ENCODE measurements at places on chromosomes 11 and 22. TPM values are rescaled to one million over a fixed set of nuclear protein-coding genes. Genes with fewer than 3 reads are reported as not detected.

DNA sequence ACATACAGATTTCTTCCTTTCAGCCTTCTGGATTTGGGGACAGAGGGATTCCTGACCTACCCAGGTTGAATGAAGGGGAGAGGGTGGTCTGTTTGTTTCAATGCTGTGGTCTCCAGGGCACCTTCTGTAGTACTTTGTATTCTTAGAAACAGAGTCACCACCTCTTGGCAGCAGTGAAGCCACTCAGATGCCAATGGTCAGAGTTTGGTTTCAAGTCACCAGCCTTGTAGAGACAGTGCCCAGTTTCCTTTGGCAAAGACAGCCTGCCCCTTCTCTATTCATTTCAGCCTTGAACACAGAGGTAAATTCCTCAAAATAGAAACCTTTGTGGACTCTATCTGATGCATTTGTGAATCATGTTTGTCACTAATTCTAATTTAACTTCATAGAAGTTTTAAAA, 111.7 kb upstream of the RASSF10 start:
- no peaks in the 10 kb centered on the region for H3K36me3 ChIP-seq
- no peaks in the 10 kb centered on the region for H3K4me1 ChIP-seq
- no peak overlapping the region for H3K4me3 ChIP-seq
- H3K27ac ChIP-seq, result no peak overlapping the region

DNA sequence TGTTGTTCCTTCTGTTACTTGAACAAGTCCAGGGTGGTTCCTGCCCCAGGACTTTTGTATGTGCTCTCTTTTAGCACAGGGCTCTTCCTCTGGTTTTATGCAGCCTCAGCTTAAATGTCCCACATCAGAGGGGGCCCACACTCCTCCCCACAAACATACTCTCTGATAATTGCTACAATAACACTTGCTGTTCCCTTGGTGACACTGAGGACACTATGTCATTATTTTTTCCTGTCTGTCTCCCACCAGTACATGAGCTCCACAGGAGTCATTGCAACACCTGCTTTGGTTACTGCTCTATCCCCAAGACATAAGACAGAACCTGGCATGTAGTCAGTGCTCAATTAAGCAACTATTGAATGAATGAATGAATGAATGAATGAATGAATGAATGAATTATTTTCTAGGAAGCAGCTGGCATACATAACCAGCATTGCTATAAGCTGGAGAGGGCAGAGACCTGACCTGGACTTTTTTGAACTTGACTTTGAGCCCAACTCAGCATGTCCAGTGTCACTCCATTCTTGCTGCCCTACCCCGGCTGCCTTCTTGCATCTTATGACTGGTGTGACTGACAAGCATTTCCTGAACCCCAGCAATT, 7.5 kb upstream of the WNT7B start:
- no peak for DNase-seq
- H3K36me3 ChIP-seq, result no peaks in the 10 kb centered on the region
- no peak overlapping the region for H3K4me3 ChIP-seq
- no peaks in the 10 kb centered on the region for H3K27me3 ChIP-seq
- H3K4me1 ChIP-seq, result no peaks in the 10 kb centered on the region
- H3K27ac ChIP-seq, result no peak overlapping the region

GRCh38 chr11:59025097-59025496, 61.0 kb upstream of the GLYATL1B start:
- no peaks in the 10 kb centered on the region for H3K36me3 ChIP-seq
- H3K27me3 ChIP-seq, result peaks cover 9% of the 10 kb centered on the region
- no peak overlapping the region for H3K4me3 ChIP-seq
- DNase-seq, result no peak

GRCh38 chr11:44257338-44258189, 52.4 kb downstream of the ALX4 start:
- peaks cover 3% of the 10 kb centered on the region for H3K27me3 ChIP-seq
- no peak for DNase-seq
- H3K27ac ChIP-seq, result no peak overlapping the region
- peak overlapping the region; percentile 41 for H3K4me3 ChIP-seq
- peaks cover 46% of the 10 kb centered on the region for H3K4me1 ChIP-seq

DNA sequence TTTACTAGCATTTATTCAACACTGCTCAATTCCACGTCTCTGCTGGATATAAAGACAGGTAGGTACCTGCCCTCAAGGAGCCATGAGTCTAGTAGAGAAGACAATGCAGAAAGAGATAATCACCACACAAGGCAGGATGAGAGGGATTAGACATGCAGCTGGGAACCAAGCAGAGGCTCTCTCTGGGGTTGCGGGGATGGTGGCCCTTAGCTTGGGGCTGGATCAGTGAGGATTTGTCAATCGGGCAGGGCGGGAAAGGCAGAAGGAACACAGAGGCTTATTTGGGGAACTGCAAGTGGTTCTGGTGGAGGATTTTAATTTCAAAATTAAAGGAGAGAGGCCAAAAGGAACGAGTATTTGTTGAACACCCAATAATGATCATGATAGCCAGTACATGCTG, 8.5 kb upstream of the DMC1 start:
- no peak for DNase-seq
- no peaks in the 10 kb centered on the region for H3K27me3 ChIP-seq
- no peak overlapping the region for H3K4me3 ChIP-seq
- no peaks in the 10 kb centered on the region for H3K36me3 ChIP-seq

DNA sequence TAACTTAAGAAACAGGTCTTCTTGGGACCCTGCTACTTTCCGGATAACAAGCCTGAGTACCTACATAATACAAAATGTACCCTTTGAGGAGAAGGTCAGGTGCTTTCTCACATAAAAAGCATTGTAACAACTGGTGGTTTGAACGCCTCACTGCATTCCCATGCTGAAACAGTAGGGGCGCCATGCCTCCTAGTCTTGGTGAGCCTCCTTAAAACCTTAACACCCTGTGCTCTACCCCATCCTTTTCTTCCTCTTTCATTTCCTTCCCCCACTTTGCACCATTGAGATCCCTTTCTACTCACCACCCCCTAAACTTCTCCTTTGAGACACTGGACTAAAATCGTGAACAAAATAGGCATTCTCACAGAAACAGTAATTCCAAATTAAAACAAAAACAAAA, 729.3 kb downstream of the NTM start:
- no peaks in the 10 kb centered on the region for H3K36me3 ChIP-seq
- H3K27me3 ChIP-seq, result no peaks in the 10 kb centered on the region
- no peak for DNase-seq
- H3K4me1 ChIP-seq, result no peaks in the 10 kb centered on the region
- H3K27ac ChIP-seq, result no peak overlapping the region

POU2F3 gene
- not detected for polyA plus RNA-seq

Data from immature natural killer cell (primary cell).